LoVo (cell line): ENCODE measurements at places on chromosomes 2 and 18.

DNA sequence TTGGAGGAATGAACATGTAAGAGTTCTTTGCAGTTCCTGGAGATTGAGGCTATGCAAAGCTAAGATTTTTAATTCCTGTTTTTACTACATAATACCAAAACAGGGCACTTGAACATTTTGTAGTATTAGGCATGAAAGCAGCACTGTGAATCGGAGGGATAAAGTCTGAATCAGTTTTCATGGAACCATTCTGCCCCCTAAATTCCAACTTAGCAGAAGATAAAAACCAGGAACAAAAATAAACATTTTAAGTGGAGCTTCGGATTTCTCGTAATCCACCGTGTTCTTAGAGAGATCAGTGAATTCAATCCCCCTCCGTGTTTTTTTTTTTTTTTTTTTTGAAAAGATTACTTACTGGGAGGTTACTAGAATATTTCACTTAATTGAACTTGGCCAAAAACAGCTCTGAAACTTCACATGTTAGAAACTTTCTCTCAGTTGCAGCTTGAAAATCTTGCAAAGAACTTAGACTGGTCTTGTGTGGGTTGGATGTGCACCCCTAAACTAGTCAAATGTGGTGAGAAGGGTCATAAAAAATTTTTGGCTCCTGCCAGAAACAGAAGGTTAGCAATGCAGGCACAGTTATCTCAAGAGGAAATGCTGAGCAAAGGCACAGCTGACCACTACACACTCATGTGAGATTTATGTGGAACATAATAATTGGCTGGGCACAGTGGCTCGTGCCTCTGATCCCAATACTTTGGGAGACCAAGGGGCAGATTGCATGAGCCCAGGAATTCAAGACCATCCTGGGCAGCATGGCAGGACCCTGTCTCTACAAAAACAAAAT is 145.4 kb upstream of the RNF152 start:
- no peak for DNase-seq

DNA sequence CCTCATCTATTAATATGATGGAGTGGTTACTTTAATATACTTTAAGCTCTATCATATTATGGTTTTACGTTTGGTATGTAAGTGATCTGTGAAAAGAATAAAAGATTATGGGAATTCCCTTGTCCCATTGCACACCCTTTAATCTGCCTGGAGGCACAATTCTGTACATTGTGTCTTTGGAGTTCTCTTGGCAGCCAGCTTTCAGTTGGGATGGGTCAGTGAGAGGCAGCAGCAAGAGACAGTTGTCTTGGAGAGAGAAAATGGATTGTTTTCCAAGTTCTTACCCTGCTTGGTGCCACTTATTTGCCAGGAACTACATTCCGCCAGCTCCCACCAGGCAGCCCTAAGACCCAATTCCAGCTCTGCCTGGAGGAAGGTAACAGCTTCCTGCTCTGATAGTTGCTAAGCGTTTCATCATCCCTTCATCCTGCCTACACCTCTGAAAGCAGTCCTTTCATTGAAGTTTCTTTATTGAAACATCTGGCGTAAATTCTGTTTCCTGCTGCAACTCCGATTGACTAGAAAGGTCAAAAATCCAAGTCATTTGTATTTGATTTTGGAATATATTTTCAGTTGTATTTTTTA is 365.2 kb downstream of the AKAIN1 start:
- no peak for DNase-seq

DNA sequence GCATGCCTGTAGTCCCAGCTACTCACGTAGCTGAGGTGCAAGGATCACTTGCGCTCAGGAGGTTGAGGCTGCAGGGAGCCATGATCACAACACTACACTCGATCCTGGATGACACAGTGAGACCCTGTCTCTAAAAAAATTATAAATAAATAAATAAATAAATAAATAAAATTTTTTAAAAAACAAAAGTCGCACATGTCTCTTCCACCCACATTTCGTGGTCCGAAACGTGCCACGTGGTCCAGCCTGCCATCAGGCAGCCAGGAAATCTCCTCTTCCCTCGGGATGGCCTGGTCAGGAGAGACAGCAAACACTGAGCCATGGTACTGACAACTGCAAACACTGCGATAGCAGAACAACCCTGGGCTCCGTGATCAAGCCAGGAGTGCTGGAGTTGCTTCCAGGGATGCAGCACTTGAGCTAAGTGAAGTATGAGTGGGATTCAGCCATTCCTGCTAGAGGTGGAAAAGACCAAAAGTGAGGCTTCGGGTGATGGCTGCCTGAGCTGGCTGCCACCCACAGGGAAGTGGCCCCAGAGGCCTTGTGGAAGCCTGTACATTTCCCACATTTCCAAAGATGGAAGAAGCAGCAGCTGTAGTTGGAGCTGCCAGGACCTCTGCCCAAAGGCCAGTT is 193.1 kb downstream of the SMAD2 start:
- no peak for DNase-seq

GRCh38 chr2:53630026-53630606 is 137.5 kb upstream of the CHAC2 start:
- DNase-seq = no peak

- no peak for DNase-seq
These were observed 100.7 kb downstream of the NUP35 start for GRCh38 chr2:183224948-183225347.

GRCh38 chr2:232545511-232546375 is 4.6 kb downstream of the TIGD1 start:
- no peak for DNase-seq

DNA sequence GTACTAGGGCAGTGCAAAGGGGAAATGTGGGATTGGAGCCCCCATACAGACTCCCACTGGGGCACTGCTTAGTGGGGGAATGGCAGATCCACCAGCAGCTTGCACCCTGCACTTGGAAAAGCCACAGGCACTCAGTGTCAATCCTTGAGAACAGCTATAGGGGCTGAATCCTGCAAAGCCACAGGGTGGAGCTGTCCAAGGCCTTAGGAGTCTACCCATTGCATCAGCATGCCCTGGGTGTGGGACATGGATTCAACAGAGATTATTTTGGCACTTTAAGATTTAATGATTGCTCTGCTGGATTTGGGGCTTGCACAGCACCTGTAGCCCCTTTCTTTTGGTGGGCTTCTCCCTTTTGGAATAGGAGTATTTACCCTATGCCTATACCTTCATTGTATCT is 8.6 kb upstream of the ZNF24 start:
- DNase-seq = no peak
